ENCODE measurements at places on chromosomes 1 and 21.

- peak; percentile 43 for DNase-seq
Observed at GRCh38 chr1:186374303-186375151, 526 bp downstream of the TPR start.

DNA sequence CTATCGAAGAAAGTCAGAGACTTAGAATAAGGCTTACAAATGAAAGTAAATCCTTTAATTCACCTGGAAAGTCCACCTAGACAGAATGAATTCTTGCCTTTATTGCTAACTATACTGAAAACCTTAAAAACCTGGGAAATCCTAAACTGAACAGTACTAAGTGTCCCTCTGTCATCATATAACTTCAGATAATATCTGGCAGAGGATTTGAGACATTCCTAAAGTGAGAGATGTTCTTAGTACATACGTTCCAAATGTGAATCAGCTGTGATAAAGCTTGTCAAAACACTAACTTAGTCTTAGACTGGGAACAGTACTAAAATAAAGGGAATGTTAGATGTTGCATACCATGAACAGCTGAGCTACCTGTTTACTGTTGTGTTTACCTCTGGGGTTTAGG lies 121.7 kb downstream of the TNFSF18 start:
- no peak for DNase-seq

DNA sequence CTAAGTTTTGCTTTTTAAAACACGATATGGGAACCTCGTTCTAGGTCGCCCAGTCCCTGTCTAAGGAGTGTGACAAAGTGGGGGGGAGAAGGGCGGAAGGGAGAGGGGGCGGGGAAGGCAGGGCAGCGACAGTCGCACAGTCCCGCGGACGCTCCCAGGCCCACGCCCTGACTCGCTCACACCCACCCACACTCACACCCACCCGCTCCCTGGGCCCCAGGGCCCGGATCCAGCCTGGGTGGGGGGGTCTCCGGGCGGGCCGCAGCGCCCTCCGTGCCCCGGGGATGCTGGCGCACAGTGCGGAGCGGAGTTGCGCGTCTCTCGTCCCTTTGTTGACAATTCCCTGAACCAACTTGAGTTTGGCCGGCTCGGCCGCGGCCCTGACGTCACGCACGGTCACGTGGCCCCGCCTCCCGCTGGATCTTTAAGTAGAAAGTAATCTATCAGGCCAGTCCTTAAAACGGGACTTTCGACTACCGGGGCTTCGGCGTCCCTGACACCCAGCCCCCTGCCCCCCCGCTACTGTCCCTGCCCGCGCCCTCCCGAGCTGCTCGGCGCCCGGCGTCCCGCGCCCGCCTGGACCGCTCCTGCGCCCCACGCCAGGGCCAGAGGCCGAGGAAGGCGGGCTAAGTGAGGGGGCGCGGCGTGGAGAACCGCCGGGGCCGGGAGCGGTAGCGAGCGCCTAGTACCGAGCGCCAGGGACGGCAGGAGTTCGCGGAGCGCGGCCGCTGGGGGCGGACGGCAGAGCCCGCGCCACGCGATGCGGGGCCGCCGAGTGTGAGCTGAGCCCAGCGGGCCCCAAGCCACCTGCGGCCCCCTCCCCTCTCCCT lies at the start of gene FOXD3:
Gene FOXD3 (plus strand): TSS at position 454 of the 830 bp plus-strand sequence. CDS start 492 bp downstream, outside the sequence.
- peak; percentile 70 for DNase-seq

DNA sequence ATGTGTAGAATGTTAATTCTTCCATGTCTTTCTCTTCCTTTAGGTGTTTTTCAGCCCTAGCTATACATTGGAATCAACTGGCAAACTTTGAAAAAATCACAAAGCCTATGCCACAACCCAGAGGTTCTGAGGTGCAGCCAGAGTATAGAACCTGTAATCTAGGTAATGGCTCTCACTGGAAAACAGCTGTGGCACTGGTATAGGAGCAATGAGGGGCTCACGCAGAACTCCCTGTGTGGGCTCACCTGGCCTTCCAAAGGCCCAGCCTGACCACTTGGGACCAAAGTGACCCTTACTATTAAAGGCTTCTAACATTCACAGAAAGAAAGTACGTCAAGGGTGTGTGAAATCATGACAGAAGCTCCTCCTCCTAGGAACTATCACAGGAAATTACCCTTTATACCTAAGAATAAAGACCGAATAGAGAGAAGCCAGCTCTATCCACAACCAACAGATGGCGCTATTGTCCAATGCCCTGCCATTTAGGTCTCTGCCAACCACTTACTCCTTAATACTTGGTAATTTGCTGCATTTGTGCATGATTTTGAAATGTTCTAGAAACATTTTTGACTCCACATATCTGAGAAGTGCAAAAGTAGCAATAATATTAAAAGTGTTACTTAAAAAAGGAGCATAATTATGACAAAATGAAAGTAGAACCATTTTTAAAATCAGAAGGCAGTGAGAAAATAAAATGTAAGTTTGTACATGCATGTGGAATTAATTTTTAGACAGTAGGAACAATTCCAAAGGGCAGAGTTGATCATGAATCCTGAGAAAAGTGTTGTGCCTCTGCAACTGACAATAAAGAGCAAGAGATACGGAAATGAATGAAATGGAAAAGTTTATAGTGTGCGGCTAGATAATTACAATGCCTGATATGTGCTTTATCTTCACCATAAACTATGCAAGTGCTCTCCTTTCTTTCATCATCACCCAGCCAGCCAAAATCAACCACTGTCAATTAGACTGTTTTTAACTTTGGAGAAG lies 93.1 kb upstream of the HAO2 start:
- peak; percentile 51 for DNase-seq

DNA sequence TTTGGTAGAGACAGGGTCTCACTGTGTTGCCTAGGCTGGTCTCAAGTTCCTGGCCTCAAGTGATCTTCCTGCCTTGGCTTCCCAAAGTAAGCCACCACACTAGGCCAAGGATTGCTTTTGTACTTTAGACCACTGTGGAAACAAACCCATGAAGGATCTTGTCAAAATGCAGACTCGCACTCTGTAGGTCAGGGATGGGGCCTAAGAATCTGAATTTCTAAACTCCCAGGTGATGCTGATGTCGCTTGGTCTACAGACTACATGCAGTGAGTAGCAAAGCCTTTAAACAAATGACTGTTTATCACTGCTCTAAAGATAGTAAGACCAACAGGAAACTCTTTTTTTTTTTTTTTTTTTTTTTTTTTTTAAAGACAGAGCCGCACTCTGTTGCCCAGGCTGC lies 54.1 kb upstream of the MUTYH start:
- no peak for DNase-seq

GRCh38 chr1:22932803-22933470 lies 39.7 kb downstream of the LACTBL1 start:
- DNase-seq, result no peak

- DNase-seq, result no peak
Observed at GRCh38 chr1:95246511-95246910, 12.5 kb downstream of the RWDD3 start.

GRCh38 chr1:39214021-39214713 lies 9.7 kb downstream of the MACF1 start:
- no peak for DNase-seq

DNA sequence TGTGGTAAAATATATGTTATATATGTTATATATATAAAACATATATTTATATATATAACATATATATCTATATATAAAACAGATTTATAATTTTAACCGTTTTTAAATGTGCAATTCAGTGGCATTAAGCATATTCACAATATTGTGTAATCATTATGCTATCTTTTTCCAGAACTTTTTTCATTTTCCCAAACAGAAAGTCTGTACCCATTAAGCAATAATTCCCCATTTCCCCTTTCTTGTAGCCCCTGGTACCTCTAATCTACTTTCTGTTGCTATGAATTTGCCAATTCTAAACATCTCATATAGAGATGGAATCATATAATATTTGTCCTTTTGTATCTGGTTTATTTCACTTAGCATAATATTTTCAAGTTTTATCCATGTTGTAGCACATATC lies 10.7 kb upstream of the ARHGEF11 start:
- no peak for DNase-seq
